ENCODE measurements at places on chromosomes 7 and 10.

DNA sequence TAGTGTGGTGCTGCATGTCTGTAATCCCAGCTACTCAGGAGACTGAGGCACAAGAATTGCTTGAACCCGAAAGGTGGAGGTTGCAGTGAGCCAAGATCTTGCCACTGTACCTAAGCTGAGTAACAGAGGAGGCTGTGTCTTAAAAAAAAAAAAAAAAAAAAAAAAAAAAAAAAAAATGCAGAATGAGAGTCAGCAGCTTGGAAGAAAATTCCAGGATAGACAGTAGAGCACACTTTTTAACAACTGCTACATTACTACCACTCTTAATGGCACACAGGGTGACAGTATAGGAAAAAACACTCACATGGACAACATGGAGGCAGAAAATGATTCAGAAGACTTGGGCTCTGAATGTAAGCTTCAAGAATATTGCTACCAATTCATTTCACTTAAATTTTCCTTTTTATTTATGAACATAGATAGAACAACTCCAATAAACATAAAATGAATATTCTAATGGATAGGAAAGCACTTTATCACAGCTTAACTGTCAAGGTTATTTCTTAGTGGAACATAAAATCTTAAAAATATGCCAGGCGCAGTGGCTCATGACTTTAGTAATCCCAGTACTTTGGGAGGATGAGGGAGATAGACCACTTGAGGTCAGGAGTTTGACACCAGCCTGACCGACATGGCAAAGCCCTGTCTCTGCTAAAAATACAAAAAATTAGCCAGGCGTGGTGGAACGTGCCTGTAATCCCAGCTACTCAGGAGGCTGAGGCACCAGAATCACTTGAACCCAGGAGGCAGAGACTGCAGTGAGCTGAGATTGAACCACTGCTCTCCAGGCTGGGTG is 31.5 kb downstream of the CHCHD3 start:
- DNase-seq: no peak

DNA sequence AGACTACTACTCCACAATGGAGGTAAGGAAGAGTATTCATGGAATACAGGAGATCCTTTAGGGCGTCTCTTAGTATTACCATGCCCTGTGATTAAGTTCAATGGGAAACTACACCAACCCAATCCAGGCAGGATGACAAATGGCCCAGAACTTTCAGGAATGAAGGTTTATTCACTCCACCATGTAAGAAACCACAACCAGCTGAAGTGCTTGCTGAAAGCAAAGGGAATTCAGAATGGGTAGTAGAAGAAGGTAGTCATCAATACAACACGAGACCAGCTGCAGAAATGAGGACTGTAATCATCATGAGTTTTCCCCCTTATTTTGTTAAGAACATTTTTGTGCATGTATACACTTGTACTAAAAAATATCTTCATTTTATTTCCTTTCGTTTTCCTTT is 76.6 kb downstream of the GPR37 start:
- no peak for DNase-seq

GRCh38 chr7:5470167-5470532 is 46.5 kb upstream of the TNRC18 start:
- DNase-seq: no peak

- no peak for DNase-seq
Measured at GRCh38 chr7:150363370-150363769, 5.3 kb upstream of the REPIN1 start.

- no peak for DNase-seq
Measured at GRCh38 chr7:66282591-66282935, 77.4 kb downstream of the TPST1 start.

DNA sequence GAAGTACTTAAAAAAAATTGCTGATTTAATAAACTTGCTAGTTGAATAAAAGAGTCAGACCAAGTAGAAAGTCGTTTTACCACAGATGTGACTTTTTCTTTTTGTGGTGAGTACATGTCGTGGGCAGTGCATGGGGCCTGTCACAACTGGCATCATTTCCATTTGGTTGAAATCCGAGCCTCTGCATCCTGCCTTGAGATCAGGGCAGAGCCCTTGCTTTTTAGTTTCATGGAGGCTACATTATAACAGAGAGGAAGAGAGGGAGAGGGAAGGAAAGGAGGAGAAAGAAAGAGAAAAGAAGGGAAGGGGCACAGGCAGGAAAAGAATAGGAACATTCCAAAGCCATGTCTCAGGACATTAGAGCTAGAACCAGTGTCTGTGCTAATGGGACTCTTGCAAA is 20.4 kb upstream of the INSYN2A start:
- DNase-seq: no peak

DNA sequence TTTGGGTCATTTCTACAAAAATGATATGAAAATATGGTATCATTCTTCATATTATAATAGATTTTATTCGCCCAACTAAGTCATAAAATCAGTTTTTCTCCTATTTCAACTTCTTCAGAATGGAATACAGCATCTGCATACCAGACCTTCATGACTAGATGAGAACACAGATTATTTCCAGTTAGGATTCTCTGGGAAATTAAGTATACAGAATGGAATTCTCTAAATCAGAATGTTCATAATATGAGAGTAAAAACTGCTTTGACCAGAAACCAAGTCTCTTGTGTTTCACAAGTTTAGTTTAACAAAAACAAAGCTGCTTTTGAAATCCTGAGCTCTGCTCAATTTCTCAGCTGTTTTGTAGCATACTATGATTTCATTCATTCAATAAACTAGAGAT is 160.3 kb upstream of the SEMA3A start:
- DNase-seq: no peak

DNA sequence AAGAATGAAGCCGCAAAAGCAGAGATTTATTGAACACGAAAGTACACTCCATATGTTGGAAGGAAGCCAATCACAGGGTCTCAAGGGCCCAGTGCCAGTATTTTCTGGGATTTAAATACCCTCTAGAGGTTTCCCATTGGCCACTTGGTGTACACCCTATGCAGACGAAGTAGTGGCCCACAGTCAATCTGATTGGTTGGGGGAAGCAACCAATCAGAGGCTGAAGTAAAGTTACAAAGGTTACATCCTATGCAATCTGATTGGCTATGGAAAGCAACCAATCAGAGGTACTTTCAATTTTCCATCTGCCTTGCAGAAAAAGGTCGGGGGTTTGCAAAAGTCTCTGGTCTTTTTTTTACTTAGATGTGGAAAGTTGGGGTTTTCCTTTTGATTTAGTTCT is 481.3 kb upstream of the NRP1 start:
- DNase-seq: no peak

DNA sequence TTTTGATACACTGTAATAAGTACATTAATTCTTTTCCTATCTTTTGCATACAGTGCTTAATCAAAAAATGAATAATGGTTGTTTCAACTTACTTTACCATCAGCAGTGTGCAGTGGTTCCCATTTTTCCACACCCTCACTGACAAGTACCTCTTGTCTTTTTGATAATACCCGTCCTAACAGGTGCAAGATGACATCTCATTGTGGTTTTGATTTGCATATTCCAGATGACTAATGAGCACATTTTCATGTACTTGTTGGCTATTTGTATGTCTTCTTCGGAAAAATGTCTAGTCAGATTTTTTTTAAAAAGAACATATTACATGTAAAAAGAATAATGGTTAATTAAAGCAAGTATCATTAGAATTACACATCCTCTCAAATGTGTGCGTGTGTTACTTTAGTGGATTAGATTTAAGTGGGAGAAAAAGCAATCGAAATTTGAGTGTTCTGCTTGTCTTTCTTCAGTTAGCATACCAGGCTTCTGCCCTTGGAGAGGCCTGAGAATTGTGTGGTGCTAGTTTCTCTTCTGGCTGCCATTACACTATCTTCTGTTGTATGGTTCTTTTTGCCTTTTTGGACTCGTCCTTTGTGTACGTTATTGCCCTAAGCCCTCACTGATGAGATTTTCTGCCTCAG is 291.2 kb downstream of the AUTS2 start:
- DNase-seq: peak; percentile 8

DNA sequence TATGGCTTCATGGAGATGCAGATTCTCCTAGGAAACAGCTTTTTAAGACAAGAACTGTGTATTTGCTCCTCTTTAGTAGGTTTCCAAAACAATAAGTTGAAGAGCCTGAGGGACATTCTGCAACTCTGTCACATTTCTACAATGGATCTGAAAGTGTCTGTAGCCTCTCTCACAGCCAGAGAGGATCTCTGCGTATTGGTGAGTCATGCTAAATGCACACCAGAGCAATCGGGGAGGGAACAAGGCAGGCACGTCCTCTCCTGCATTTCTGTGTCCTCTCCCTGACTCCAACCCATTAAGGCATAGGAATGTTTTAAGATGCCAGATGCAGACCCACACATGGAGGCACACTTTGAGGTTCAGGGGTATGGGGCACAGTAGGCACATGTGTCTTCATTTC is 1126.4 kb upstream of the GHITM start:
- DNase-seq: no peak

DNA sequence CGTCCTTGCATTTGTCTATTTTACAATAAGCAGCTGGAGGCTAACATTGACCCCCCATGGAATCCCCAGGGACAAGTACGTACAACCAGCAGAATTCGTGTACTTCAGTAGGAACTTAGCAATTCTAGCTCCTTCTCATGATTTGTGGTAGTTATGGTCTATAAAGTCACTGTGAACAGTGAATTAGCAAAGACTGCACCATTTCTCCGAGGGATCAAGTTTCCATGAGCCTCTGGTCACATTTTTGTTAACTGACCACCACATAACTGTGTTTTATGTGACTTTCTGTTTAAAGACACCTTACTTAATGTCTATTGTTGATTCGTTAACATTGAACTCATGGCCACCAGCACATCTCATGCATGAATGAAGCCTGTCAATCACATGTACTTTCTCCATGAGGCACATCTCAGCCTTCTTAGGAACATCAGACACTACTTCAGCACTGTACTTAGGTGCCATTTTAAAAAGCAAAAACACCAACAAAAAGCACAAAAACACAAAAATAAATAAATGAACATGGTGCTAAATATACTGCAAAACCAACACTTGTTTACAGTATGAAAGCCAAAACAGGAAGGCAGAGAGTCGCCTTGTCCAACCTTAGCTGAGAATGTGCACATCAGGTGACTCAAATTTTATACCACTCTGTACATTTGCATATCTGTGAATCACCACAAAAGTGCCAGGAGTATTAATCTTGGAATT is 9.0 kb upstream of the UCN3 start:
- DNase-seq: no peak

DNA sequence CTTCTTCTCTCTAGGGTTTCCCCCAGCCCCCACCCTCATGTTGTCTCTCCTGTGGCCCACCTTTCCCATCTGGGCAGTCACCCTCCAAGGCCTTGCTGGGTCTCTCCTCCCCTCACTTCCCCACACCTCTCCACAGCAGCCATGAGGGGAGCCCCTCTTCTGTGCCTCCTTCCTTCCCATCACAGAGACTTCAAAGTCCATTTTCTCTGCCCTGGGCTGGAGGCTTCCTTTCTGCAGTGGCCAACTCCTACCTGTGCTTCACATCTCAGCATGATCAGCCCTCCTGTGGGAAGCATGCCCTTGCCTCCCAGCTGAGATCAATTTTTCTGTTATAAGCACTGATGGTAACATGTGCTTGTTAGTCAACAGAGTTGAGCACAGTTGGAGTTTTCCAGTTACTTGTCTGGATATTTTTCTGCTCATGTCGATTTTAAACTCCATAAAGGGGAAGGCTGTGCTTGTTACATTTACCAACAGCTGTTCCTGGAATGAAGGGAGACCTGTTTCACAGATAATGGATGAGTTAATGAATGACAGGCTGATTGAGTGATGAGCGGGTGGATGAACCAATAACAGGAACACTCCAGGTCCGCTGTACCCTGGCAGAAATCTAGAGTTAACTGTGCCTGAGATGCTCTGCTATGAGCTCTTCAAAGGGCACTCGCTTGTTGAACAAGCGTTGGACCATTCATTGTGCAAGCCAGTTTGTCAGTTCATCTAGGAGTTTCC is 71.4 kb upstream of the PRSS58 start:
- DNase-seq: no peak

DNA sequence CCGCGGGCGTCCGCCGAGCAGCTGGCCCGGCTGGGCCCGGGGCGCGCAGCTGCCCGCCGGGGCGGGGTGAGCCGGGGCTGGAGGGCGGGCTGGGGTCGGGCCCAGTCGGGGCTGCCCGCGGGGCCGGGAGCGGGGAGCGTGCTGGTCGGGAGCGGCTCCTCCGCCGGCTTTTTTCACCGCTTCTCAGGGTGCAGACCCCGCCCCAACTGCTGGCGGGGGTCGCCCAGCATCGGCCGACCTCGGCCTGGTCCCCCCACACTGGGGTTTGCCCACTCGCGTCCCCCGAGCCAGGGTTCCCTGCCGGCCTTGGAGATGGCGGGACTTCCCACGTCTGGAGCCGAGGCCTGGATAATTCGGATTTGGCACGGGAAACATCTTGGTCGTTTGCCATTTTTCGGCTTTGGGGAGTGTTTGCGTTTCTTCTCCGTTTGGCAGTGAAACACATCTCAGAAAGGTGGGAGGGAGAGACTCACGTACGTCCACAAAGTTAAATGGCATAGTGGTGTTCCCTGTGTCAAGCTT is 432 bp downstream of the TMEM248 start:
- no peak for DNase-seq

DNA sequence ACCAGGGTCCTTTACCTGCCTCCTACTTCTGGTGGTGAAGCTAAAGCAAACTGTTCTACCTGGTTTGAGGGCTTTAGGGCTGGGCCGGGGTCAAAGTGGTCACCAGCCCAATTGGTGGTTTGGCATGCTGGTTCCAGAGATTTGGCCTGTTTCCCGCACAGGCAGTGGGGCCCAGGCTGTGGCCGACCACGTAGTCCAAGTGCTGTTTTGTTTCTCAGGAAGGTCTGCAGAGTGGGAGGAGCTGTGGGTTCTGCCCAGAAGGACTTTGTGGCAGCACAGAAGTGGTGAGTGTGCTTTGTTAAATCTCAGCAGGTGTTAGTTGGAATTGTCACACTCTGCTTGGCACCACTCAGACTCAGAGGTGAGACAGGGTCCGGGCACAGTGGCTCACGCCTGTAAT is 85.8 kb downstream of the MKX start:
- peak; percentile 10 for DNase-seq

- no peak for DNase-seq
Measured at GRCh38 chr7:137734221-137734620, 112.6 kb downstream of the DGKI start.

DNA sequence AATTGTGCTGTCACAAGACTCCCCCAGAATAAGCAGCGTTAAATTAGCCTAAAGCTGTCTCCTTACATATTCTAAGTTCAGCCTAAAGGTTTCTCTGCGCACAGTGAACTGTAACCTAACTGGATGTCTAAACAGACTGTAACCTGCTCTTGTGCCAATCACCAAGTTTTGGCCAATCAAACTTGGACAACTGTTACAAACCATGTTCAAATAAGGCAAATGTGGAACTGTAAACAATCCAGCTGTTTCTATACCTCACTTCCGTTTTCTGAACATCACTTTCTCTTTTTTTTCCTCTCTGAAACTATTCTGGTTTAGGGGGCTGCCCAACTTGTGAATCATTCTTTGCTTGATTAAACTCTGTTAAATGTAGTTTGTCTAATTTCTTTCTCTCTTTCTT is 252.2 kb upstream of the HABP2 start:
- DNase-seq: no peak

DNA sequence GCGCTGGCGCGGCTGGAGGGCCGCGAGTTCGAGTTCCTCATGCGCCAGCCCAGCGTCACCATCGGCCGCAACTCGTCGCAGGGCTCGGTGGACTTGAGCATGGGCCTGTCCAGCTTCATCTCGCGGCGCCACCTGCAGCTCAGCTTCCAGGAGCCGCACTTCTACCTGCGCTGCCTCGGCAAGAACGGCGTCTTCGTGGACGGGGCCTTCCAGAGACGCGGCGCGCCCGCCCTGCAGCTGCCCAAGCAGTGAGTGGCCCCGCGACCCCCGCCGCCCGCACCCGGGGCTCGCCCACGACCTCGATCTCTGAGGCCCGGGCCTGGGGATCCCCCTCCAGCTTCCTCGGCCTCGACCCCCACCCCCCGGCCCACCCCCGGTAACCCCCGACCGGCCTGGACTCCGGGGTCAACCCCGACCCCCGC is 537 bp downstream of the FOXK1 start:
- no peak for DNase-seq
